Stimulated activated CD4-positive, alpha-beta T cell treated with anti-CD3 and anti-CD28 coated beads, Interleukin-15, amount 100 ng/mL, for 1 hour (primary cell): ENCODE measurements at places on chromosomes 5 and 9.

GRCh38 chr5:9653811-9654210 is 23.7 kb upstream of the TAS2R1 start:
- DNase-seq, result no peak

- DNase-seq, result no peak
Measured at GRCh38 chr5:180433032-180433422, 61.2 kb upstream of the CNOT6 start.

DNA sequence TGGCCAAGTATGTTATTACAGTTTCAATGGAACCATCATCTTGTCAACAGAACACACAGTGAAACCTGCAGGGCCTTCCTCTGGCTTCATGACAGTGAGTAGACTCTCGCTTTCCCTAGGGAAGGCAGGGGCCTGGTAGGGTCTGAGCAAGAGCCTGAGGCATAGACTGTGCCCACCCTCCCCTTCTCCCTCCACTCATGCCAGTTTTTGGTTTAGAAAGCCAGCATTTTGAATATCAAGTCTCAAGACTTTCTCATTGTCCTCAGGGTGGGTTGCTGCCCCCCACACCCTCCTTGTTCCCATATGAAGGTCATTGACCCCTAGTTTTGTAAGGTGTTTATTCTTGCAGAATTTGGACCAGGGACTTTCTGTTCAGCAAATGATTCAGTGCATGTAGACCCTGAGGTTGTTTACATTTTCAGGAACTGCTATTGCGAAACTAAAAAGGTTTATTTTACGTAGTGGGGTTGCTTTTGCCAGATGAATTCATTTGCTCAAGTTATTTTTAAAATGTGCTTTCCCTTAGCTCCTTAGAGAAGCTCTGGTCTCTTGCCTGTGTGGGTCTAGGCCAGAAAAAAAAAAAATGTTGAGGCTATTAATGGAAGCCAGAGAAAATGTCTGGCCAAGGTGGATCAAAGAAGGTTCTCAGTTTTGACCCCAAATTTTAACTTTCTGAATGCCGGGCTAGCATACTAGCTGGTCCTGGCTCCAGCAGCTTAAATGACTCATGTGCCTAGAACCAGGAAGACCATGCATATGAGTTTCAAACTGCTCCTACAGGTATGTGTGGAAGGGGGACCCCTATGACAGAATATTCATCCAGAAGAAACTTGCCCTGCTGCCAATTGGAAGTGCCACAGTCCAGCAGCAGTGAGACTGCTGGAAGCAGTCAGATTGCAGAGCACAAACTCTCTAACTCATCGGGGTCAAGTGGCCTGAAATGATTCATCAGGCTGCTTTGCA is 10.1 kb upstream of the MOB3B start:
- no peak for DNase-seq

DNA sequence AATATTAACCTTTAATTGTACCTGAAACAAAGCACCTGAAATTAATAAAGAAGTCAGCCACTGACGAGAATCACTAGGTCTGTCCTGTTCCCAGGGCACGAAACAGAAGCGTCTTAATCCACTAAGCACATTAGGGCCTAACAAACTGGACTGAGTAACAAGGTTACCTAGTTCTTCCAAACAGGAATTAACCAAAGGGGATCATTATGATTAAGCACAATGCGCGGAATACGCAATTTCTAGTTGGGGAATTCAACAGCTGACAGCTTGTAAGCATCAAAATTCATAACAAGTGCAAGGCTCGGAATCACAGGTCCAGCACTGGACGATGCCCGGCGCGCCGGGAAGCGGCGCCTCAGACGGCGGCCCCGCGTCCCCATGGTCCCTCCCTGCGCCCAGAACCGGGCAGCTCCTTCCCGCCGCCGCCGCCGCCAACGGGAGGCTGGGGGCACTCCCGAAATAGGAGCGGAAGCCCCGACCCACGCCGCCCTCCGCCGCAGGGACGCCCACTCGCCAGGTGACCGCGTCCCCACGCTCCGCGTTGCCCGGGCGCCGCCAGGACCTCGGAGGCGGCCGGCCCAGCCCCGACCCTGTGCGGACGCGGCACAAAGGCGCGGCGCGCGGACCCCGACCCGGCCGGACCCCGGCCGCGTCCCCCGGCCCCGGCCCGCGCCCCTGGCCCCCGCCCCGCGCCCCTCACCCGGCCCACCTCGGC is 898 bp downstream of the CAMSAP1 start:
- DNase-seq, result no peak

- no peak for DNase-seq
Measured at GRCh38 chr5:179839328-179840256, 18.9 kb downstream of the SQSTM1 start.

GRCh38 chr9:127938298-127938690 is 640 bp upstream of the DPM2 start:
- no peak for DNase-seq

DNA sequence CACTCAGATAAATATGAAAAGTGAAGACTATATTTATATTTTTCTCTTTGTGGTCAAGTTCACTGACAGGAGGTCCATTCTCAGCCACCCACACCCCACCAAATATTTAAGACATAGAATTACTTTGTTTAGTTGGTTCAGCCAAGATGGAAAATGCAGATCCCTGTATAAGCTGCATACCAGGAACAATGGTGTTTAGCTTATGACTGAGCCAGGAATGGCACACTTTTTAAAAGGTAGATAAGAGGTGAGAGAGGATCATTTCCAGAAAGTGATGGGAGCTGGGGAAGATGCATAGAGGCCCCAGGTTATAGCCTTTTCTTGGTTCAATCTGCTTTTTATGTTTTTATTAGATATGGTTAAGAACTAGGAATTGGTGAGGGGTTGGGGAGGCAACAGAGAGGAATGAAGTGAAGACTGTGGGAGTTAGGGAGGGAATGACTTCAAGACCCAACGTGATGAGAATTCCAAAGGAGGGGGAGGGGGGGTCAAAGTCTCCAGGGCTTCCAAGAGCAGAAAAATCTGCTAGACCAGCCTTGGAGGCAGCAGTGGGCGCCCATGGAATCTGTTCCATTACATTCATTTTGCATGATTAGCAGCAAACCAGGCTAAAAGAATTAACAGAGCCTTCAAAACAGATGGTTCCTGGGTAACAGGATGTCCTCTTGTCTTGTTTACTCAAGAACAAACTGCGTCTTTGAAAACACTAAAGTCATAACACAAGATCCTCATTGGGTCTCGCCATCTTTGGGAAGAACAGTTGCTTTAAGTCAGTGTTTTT is 95.2 kb downstream of the FGF1 start:
- DNase-seq, result no peak

GRCh38 chr5:87347272-87347671 is 65.5 kb downstream of the CCNH start:
- DNase-seq, result no peak

- DNase-seq, result no peak
Measured at GRCh38 chr9:114810614-114811013, 4.8 kb upstream of the TNFSF15 start.

GRCh38 chr5:147986134-147986757 is 77.5 kb upstream of the SPINK5 start:
- DNase-seq, result no peak

DNA sequence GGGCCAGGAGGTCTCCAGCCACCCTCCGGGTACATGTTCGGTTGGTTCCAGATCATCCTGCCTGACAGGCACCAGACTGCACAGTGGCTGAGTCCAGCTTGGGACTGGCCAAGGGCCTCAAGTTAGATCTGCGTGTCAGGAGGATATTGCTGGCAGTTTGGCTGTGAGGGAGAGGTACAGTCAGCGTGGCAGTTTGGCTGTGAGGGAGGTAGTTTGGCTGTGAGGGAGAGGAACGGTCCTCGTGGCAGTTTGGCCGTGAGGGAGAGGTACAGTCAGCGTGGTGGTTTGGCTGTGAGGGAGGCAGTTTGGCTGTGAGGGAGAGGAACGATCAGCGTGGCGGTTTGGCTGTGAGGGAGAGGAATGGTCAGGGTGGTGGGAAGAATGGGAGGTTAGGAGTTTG is 39.0 kb downstream of the CACNA1B start:
- no peak for DNase-seq

DNA sequence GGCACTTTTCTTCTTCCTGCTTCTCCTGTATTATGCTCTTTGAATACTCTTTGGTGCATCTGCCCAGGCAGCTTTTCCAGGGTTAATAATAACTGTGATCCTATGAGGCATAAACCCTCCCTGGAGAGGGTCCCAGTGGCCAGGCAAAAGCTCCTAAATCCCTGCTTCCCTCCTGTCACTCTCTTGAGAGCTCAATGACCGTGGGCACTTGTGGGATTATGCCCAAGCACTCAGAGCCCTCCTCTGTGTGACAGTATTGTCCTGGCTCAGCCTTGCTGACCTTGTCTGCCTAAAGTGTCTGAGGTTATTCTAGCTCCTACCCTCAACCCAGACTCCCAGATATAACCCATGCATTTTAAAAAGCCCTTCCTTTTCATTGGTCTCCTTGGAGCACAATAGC is 51.9 kb downstream of the GALNT10 start:
- DNase-seq, result no peak

DNA sequence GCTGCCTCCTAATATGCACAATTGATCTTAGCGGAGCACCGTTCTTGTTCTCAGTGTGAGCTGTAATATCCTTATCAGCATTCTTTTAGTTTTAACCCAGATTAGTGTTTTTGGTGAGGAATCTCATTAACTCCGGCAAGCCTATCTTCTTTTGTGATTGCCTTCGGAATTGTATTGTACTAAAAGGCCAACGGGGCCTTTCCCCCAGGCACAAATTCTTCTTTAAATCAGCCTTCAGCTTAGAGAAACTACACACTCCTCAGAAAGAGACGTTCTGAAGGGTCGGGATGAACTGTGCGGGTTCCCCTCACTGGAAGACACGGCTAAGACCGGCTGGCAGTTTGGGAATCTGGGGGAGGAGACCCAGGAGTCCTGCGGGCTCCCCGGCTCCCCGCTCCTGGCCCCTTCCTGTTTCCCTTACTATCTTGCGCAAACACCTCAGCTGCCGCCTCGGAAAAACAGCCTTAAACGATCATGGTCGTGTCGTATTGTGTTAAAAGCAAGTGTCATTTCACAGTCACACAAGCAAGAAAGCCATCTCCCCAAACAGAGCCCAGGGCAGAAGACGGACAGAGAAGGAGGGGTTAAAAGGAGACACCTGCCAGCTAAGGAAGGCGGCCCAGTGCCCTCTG is 353.1 kb upstream of the IRX2 start:
- DNase-seq, result no peak

DNA sequence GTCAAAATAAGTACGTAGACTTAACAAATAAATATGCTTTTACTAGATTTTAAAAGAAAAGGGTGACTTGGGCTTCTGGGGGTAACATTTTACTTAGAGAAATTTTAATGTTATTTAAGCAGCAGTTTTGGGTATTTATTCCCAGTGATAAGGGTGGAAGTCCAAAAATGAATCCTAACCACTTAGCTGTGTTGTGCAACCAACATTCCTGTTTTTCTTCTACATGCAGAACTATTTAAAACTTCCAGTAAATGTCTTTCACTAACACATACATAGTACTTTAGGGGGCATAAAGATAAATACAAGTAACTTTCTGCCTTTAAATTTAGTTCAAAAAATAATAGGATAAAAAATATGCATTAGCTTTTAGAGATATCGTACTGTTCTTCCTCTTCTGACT is 436.7 kb downstream of the CTNND2 start:
- DNase-seq, result no peak
